Activated naive CD4-positive, alpha-beta T cell treated with anti-CD3 and anti-CD28 coated beads, Interleukin-2, amount 50 U/mL, for 72 hours (primary cell): ENCODE measurements at places on chromosomes 6 and 20.

DNA sequence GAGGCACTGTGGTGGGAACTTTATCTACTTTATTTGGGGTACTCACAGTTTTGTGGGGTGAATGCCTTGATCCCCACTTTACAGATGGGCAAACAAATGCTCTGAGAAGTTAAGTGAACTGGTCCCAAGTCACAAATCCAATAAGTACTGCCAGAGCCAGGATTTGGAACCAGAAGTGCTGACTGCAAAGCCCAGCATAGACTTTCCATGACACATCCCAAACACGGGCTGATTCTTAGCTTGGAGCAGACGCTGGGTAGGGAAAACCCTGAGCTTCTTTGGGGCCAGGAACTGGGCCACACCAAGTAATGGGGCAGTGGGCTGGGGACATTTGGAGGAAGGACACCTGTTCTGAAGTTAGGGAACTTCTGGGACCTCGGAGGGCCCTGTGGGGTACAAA is 20.3 kb downstream of the RIN2 start:
- no peak for DNase-seq

DNA sequence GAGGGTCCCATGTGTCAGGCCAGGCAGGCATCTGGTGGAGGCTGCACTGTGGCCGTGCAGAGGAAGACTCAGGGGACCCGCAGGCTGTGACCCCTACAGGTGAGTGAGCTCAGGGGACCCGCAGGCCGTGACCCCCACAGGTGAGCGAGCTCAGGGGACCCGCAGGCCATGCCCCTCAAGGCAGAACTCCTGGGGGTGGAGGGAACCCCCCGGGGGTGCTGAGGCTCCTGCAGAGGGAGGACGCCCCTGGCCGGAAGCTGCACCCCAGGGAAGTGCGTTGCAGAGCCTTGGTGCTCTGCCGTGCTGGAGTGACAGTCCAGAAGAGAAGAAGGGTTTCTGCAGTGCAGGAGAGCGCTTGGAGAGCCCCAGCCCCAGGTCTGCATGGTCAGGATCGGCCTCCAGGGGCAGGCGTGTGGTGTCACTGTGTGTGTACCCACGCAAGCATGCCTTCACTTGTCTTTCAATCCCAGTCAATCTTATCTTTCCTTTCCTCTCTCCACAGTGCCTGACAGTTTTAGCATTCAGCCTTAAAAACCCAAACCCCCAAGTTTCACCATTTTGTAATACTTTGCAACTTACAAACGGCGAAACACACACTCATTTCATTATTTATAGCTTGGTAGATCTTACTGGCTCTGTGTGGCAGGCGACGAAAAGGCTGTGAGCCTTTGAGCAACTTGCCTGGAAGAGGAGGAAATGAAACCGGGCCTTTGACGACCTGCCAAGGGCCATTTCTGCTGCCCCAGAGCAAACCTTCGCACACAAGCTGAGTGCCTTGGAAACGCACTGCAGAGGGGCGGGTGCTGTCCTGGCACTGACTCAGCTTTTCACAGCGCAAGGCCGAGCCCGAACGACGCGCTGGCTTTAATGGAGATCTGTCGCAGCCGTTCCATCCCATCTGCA is 101.4 kb upstream of the AGPAT4 start:
- no peak for DNase-seq

DNA sequence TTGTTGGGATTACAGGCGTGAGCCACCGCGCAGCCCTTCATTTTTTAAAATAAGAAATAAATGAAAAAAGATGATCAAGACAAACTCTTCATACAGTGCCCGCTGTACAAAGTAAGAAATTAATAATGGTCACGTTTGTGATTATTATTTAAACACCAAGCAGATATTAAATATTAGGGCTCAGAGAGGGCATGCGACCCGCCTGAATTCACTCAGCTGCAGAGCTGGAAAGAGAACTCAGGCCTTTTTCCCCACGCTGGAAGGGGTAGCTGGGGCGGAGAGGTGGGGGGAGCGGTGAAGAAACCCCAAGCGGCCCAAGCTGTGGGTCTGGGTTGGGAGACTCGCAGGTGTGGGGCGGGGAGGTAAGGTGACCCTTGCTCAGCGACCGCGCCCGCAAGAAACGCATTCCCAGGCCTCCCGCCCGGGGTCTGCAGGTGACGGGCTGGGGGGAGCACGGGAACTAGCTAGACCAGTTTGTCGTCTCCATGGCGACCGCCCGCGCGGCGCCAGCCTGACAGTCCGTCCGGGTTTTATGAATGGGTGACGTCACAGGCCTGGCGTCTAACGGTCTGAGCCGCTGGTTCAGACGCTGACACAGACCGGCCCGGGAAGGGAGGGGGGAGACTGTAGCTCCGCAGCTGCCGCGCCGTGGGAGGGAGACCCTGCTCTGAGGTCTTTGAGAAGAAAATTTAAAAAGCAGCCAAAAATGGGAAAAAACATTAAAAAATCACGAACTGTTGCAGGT is 1.1 kb upstream of the ID1 start:
- peak; percentile 65 for DNase-seq

DNA sequence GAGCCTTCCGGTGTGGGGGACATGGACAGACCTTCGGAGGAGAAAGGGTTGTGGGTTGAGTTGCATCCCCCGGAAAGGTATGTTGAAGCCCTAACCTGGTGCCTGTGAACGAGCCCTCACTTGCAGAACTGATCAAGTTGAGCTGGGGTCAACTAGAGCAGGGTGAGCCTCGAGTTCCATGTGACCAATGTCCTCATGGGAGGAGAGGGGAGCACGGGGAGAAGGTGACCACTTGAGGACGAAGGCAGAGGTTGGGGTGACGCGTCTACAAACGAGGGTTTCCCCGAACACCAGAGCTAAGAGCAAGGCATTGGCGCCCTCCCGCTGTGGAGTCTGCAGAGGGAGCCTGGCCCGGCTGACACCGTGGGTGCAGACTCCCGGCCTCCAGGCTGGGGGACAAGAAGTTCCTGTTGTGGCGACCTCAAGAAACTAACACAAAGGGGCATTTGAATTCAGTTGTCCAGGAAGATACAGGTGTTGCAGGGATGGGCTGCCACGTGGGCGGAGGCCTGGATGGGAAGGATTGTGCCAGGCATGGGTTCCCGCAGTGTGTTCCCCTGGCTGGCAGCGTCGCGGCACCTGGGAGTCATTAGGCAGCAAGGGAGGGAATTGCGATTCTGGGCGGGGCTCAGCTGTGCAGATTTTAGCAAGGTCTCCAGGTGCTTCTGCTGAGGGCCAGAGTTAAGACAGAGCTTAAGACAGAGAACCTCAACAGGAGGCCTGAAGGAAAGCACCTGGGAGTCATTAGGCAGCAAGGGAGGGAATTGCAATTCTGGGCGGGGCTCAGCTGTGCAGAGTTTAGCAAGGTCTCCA is 20.4 kb upstream of the UNC93A start:
- no peak for DNase-seq

DNA sequence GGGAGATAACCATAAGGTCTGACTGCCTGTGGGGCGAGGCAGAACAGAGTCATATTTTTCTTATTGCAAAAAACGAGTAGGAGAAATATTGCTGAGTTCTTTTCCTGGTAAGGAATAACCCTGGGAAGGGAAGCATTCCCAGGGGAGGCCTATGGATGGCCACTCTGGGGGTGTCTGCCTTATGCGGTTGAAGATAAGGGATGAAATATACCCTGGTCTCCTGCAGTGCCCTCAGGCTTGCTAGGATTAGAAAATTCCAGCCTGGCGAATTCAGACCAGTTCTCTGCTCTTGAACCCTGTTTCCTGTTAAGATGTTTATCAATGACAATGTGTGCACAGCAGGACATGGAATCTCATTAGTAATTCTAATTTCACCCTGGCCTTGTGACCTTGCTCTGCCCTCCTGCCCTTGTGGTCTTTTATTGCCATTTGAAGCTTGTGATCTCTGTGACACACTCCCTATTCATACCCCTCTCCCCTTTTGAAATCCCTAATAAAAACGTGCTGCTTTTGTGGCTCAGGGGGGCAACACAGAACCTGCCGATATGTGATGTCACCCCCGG is 491.1 kb upstream of the EYS start:
- no peak for DNase-seq

DNA sequence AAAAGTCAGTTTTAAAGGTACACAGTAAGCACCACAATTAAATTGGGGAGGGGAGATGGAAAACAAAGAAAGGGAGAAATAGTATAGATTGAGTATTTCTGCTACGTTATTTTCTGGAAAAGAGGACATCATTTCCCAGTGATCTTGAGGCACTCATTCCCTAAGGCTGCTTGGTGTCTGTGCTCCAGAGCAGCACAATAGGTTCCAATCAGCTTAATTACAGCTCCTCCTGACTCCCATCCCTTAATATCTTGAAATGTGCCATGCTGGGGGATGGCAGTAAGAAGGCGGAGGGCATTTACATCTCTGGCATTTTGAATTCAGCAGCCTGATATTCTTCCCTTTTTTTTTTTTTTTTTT is 39.5 kb upstream of the BEND3 start:
- no peak for DNase-seq

DNA sequence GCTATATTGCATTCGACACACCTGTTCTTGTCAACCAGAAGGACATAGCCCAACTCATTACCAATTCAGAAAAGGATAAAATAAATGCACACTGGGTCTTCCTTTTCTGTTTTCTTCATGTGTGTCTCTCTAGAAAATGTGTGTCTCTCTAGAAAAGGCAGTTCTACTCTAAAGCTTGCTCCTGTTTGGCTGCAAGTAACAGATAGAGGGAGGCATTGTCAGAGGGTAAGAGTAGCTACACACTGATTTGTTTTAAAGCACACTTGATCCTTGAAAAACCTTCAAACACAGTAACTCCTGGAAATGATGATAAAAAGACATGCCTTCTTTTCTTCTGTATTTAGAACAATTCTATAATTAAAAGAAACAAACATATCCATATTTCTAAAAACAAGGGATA is 21.3 kb downstream of the GRM1 start:
- DNase-seq = no peak
